Gastrocnemius medialis (tissue), 4 donors: ENCODE measurements at places on chromosomes 13 and 19. TPM values are rescaled to one million over a fixed set of nuclear protein-coding genes. Genes with fewer than 3 reads are reported as not detected.

PLA2G4C gene
- 61.1 TPM for total RNA-seq

ZNF677 gene
- total RNA-seq: 6.7 TPM

ATP4B gene
- total RNA-seq: not detected

PSG7 gene
- not detected for total RNA-seq

C2CD4C gene
- total RNA-seq: 0.15 TPM

DNA sequence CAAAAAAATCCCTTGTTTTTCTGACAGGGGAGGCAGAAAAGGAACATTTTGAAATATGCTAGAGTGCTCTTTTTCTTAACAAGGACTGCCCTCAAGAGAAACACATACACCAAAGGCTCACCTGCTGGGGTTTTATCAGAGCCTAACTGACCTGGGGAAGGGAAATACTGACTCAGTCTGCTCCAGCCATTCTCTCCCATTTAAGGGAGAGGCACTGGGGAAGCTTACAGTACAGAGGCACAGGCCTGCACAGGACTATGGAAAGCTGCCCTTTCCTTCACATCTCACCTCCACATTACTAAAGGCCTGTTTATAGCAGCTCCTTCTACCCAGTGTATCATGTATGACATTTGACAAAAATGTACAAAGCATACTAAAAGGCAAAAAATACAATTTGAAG, 30.3 kb downstream of the TNFRSF19 start:
- no peaks in the 10 kb centered on the region for H3K36me3 ChIP-seq
- no peaks in the 10 kb centered on the region for H3K27me3 ChIP-seq
- H3K4me1 ChIP-seq: no peaks in the 10 kb centered on the region
- no peak overlapping the region for H3K4me3 ChIP-seq

GRCh38 chr13:98474292-98474691, 102.6 kb downstream of the STK24 start:
- no peak overlapping the region for H3K4me3 ChIP-seq
- no peak for DNase-seq
- no peak overlapping the region for H3K27ac ChIP-seq
- no peaks in the 10 kb centered on the region for H3K27me3 ChIP-seq

GRCh38 chr19:34794066-34794960, 21.3 kb upstream of the ZNF599 start:
- H3K36me3 ChIP-seq: no peaks in the 10 kb centered on the region
- no peak for DNase-seq
- no peaks in the 10 kb centered on the region for H3K4me1 ChIP-seq
- H3K27me3 ChIP-seq: no peaks in the 10 kb centered on the region
- H3K27ac ChIP-seq: no peak overlapping the region
- no peak overlapping the region for H3K4me3 ChIP-seq

DNA sequence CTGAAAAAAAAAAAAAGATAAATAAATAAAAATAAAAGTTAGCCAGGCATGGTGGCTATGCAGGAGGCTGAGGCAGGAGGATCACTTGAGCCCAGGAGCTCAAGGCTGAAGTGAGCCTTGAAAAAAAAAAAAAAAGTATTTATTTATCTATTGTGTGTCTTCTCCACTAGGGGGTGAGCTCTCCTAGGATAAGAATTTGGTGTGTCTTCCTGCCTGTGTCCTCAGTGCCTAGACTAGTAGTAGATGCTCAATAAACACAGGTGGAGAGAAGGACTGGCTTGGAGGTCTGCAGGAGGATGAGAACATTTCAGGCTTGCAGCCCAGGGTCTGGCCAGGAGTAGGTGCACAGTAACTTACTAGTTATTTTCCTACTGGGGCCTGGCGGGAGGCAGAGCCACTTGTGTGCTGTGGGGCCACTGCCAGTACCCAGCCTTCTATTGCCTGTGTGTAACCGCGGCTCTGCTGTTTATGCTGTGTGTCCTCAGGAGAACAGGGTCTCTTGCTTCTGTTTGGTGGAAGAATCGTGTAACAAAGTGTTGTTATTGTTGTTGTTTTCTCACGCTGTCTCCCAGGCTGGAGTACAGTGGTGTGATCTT, 5.4 kb downstream of the LMTK3 start:
- DNase-seq: no peak
- H3K4me3 ChIP-seq: no peak overlapping the region
- peaks cover 11% of the 10 kb centered on the region for H3K27me3 ChIP-seq

DNA sequence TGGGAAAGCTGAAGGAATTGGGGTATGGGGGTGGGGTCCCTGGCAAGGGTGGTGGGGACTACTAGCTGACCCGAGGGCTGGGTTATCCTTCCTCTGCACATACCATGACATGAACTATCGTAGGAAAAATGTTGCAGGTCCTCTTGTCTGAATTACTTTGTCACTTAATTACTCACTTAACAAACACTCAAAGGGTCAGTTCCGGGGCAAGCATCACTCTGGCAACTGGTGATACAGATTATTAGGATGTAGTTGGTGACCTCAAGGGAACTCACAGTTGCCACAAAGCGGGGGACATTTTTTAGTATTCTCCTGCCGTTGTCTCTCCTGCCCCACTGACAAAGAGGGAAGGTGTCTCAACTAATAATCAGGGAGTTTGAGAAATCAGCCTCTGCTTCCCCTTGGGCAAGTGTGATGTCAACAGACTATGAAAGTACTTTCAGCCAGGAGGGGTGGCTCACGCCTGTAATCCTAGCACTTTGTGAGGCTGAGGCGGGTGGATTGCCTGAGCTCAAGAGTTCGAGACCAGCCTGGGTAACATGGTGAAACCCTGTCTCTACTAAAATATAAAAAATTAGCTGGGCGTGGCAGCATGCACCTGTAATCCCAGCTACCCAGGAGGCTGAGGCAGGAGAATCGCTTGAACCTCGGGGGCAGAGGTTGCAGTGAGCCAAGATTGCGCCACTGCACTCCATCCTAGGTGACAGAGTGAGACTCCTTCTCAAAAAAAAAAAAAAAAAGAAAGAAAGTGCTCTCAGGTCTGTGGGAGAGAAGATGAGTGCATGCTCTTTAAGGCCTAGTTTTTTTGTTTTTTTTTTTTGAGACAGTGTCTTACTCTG, 10.3 kb downstream of the DNAJB1 start:
- no peaks in the 10 kb centered on the region for H3K36me3 ChIP-seq
- no peak overlapping the region for H3K27ac ChIP-seq
- H3K4me3 ChIP-seq: no peak overlapping the region

DNA sequence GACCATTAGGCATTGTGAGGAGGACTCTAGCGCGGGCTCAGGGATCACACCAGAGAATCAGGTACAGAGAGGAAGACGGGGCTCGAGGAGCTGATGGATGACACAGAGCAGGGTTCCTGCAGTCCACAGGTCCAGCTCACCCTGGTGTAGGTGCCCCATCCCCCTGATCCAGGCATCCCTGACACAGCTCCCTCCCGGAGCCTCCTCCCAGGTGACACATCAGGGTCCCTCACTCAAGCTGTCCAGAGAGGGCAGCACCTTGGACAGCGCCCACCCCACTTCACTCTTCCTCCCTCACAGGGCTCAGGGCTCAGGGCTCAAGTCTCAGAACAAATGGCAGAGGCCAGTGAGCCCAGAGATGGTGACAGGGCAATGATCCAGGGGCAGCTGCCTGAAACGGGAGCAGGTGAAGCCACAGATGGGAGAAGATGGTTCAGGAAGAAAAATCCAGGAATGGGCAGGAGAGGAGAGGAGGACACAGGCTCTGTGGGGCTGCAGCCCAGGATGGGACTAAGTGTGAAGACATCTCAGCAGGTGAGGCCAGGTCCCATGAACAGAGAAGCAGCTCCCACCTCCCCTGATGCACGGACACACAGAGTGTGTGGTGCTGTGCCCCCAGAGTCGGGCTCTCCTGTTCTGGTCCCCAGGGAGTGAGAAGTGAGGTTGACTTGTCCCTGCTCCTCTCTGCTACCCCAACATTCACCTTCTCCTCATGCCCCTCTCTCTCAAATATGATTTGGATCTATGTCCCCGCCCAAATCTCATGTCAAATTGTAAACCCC, 2.8 kb upstream of the CEACAM5 start:
- H3K36me3 ChIP-seq: no peaks in the 10 kb centered on the region
- H3K4me3 ChIP-seq: no peak overlapping the region
- no peaks in the 10 kb centered on the region for H3K4me1 ChIP-seq

DNA sequence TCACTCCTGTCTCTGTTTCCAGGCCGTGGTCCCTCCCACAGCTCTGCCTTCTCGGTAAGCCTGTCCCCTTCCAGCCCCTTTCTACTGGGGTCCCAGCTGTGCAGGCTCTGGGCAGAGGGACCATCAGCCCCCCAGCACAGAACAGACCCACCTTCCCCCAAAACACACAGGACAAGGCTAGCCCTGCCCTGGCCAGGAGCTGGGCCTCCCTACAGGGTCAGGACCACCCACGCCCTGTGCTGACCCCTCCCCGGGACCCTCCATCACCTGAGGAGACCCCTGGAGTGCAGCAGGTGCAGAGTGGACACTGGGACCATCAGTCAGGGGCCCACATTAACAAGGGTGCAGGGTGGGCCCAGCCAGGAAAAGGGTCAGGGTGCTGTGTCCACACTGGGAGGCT, 13.9 kb downstream of the CEACAM3 start:
- DNase-seq: no peak
- H3K27ac ChIP-seq: no peak overlapping the region
- H3K27me3 ChIP-seq: no peaks in the 10 kb centered on the region

DNA sequence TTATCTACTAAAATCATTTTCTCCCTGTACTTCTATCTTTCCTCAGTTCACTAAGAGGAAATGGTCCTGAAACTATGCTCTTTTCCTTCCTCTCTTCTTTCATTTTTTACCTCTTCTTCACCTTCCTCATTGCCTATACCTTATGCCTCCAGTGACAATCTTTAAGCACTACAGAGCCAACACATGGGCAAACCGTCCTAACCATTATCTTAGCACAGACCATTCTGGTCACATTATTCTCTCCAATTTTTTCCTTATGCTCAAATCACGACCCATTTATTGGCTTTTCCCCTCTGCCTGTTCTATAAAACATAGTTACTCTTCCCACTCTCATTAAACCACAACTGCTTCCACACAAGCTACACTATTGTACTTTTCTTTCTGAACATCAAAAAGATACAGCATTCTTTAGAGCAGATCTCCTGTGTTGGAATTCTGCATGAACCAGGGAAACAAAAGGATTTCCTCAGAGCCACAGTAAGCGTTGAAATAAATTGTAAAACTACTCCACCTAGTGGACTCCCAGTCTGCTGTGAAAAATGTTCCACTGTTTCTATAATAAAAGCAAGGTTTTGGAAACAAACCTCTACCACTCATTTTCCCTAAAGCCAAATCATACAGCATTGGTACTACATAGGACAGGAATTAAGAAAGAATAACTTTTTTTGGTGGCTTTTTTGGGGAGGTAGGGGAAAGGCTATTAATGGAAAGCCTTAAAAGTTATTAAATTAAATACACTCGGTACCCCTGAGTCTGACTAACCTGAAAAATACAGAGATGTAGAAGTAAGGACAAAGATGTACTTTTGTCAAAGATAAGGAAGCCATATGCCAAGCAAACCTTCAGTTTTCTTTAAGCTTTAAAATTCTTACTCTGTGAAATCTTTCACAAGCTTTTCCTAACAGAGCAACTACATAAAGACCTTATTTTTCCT, 19.5 kb downstream of the NUFIP1 start:
- no peak overlapping the region for H3K4me3 ChIP-seq
- peak overlapping the region; percentile 81 for H3K27ac ChIP-seq
- H3K4me1 ChIP-seq: peaks cover 51% of the 10 kb centered on the region
- no peaks in the 10 kb centered on the region for H3K36me3 ChIP-seq
- DNase-seq: no peak

- no peaks in the 10 kb centered on the region for H3K27me3 ChIP-seq
- H3K27ac ChIP-seq: peak overlapping the region; percentile 24
- no peak overlapping the region for H3K4me3 ChIP-seq
Measured at GRCh38 chr13:110480161-110480560, 81.4 kb downstream of the RAB20 start.

DNA sequence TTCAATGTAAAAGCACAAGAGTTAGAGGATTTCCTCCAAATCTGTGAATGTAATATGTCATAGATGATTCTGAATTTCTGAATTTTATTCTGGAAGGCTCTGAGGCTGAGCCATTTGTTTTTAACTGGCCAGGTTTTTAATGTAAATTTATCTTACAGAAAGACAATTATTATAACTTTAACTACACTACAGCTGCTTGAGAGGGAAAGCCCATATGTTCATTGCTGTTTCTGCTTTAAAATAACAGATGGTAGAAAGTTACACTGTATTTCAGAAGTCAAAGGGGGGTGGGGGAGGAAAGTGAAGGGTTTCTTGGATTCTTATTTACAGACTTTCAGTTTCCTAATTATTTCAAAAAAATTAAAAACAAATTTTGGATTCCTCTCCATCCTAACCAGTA, 62.8 kb downstream of the DNAJC15 start:
- DNase-seq: no peak
- H3K4me3 ChIP-seq: no peak overlapping the region
- peaks cover 6% of the 10 kb centered on the region for H3K36me3 ChIP-seq
- H3K4me1 ChIP-seq: peaks cover 3% of the 10 kb centered on the region
- H3K27me3 ChIP-seq: no peaks in the 10 kb centered on the region

- no peaks in the 10 kb centered on the region for H3K36me3 ChIP-seq
- H3K27me3 ChIP-seq: no peaks in the 10 kb centered on the region
- no peaks in the 10 kb centered on the region for H3K4me1 ChIP-seq
- DNase-seq: no peak
- H3K27ac ChIP-seq: no peak overlapping the region
Measured at GRCh38 chr13:45817833-45818232, 33.7 kb downstream of the SIAH3 start.

DNA sequence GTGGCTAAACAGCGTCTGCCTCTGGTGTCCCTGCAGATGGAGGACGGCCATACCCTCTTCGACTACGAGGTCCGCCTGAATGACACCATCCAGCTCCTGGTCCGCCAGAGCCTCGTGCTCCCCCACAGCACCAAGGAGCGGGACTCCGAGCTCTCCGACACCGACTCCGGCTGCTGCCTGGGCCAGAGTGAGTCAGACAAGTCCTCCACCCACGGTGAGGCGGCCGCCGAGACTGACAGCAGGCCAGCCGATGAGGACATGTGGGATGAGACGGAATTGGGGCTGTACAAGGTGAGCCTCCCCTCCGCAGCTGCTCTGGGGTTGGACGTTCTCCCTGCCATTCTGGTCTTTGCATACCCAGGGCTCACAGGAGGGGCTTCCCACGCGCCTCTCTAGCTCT, 19.9 kb downstream of the UHRF1 start:
- no peak overlapping the region for H3K4me3 ChIP-seq
- DNase-seq: no peak
- H3K36me3 ChIP-seq: no peaks in the 10 kb centered on the region
